T-helper 22 cell (primary cell): ENCODE measurements at places on chromosomes 16 and 17.

GRCh38 chr17:10171581-10171981 is 26.8 kb downstream of the GAS7 start:
- DNase-seq, result no peak

DNA sequence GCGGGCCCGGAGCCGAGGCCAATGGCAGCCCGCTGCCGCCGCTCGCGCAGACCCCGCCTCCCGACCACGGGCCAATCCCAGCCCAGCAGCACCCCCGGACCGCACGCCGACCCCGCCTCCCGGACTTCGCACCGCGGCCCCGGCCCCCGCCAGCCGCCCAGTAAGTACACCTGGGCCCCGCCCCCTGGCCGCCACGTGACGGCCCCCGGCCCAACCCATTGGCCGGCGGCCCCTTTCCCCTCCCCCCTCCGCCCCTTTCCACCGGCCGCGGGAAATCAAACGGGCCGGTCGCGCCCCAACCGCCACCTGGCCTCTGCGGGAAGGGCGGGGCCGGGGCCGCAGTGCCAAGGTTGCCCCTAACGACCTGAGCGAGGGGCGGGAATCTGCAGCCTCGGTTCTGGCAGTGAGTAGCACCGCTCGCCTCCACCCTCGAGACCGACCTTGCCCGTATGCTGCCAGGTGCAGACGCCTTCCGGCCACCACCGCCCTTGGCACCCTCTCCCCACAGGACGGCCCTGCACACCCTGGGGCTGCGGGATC is at the start of gene YBX2:
Gene YBX2 (minus strand): TSS at position 26 of the 540 bp plus-strand sequence. CDS start 139 bp downstream, outside the sequence.
- DNase-seq, result peak; percentile 76

DNA sequence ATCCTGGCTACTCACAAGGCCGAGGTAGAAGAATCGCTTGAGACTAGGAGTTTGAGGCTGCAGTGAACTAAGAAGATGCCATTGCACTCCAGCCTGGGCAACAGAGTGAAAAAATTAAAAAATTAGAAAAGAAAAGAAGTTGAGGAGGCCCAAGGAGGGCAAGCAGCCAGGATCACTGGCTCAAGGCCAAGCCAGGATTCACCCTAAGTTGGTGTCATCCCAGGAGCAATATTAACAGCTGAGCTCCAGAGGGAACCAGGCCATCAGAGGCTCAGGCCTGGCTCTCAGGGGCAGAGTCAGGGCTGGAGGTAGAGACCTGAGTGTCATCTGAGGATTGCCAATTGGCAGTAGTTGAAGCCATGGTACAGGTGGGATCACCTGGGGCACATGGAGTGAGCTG is 20.7 kb downstream of the DRC3 start:
- no peak for DNase-seq

- no peak for DNase-seq
These were observed 33.2 kb downstream of the CCDC57 start for GRCh38 chr17:82179412-82179811.

GRCh38 chr16:56423584-56424403 is 1.6 kb downstream of the AMFR start:
- no peak for DNase-seq

- DNase-seq, result no peak
These were observed 22.2 kb downstream of the CLTC start for GRCh38 chr17:59641799-59642484.

GRCh38 chr16:65783709-65784474 is 582.6 kb upstream of the CDH5 start:
- no peak for DNase-seq

DNA sequence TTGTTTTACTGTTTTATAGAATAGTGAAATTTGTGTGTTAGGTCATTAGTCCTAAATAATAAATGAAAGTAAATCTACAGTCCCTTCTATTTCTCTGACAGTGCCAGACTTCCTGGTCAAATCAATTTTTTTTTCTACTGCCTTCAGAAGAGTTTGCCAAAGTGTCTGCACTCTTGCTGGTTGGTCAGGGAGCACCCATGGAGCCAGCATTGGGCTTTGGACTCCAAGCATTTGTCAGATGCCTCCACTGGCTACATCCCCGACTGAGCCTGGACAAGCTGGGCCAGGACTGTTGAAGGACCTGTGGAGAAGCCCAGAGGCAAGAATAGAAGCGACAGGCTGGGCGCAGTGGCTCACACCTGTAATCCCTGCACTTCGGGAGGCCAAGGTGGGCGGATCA is 53.7 kb downstream of the ELAC2 start:
- DNase-seq, result no peak

DNA sequence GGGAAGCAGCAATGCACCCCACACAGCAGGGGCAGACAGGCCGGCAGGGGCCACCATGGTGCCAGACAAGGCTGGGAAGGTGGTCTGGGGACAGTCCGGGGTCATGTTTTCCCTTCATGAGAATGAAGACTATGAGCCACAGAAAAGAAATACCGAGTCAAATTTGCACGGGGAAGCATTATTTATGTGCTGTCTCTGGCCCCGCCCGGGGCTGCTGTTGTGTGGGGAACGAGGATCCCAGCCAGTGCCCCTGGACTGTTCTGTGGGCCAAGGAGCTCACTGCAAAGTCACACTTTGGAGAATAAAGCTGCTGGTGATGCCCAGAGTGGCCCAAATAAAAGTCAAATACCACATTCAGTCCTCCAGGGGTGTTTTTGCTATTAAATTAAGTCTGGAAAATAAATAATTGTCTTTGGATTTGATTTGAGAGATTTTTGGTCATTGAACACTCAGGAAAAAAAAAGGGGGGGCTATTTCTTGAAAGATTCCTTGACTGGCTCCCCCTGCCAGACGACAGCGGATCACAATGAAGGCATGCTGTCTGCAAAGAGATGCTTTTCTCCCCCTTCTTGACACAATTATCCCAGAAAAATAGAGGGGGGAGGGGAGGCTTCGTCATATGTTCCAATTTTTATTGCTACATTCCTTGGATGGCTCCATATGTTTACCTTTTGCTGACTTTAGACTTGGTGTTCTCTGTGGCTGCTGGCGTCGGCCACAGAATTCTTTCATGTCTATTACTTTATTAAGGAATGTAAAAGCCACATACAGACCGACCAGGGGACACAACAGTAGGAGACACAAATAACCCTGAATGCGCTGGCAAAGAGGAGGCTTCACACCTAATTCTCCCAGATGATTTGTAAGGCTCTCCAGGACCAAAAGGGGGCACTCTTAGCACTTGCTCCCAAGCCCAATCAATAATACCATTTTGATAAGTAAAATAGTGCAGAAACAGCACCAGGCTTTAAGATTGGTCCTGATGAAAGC is 27.1 kb upstream of the ANKFN1 start:
- DNase-seq, result no peak

DNA sequence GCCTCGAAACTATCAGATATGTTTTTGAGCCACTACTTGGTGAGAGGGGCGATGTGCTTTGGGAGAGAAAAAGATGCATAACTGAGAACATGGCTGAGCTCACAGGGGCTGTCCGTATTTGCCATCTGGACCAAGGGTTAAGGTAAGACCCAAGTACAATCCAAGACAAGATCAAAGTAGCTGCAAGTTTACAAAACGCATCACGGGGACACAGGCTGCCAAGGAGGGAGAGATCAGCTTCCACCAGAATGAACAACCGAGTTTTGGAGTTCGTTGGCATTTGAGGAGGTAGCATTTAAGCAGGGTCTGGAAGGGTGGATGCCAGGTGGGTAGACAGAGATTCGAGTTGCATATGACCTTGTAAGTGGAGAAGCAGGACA is 2.2 kb downstream of the PITPNC1 start:
- no peak for DNase-seq

GRCh38 chr17:74699236-74699635 is 13.5 kb downstream of the CD300LF start:
- no peak for DNase-seq

DNA sequence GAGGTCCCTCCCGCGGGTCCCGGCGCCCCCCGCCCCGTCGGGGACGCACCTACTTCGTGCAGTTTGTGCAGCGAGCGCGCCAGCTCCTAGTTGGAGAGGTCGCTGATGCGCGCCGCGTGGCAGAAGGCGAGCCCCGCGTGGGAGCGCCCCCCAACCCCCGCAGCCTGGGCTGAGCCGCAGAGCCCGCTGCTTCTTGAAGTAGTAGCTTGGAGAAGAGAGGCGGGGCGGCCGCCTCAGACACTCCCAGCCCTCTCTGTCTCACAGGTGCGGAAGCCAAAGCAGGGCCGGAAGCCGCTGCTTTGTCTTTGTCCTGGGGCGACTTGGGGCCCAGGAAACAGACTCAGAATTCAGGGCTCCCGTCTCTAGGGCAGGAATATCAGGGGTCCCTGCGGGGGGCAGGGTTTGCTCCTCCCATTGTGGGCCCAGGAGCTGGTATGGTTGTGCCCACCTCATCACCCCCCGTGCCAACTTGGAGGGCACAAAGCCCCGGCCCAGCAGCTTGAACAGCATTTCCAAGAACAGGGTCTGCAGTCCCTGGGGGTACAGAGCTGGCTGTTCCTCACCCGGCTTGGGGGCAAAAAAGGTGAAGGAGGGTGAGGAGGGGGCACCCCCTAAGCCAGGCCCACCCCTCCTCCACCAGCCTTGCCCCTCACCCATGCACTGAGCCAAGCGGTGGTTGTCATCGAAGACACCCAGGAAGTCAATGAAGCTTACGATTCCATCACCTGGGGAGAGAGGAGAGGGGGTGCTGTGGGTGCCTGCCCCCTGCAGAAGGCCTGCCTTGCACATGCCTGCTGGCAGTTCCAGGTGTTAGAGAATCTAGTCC is 13.5 kb downstream of the SPATA32 start:
- peak; percentile 78 for DNase-seq

DNA sequence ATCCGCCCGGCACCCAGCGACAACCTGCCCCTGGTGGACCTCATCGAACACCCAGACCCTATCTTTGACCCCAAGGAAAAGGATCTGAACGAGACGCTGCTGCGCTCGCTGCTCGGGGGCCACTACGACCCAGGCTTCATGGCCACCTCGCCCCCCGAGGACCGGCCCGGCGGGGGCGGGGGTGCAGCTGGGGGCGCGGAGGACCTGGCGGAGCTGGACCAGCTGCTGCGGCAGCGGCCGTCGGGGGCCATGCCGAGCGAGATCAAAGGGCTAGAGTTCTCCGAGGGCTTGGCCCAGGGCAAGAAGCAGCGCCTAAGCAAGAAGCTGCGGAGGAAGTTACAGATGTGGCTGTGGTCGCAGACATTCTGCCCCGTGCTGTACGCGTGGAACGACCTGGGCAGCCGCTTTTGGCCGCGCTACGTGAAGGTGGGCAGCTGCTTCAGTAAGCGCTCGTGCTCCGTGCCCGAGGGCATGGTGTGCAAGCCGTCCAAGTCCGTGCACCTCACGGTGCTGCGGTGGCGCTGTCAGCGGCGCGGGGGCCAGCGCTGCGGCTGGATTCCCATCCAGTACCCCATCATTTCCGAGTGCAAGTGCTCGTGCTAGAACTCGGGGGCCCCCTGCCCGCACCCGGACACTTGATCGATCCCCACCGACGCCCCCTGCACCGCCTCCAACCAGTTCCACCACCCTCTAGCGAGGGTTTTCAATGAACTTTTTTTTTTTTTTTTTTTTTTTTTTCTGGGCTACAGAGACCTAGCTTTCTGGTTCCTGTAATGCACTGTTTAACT is 1.0 kb downstream of the NOG start:
- DNase-seq, result no peak

GRCh38 chr17:57407287-57408070 is 151.2 kb downstream of the MSI2 start:
- DNase-seq, result no peak

- DNase-seq, result no peak
These were observed 82.9 kb downstream of the KSR1 start for GRCh38 chr17:27539152-27539551.

GRCh38 chr16:47858333-47858982 is 297.3 kb downstream of the ABCC12 start:
- DNase-seq, result no peak

GRCh38 chr16:3854750-3855541 is 25.6 kb downstream of the CREBBP start:
- no peak for DNase-seq

DNA sequence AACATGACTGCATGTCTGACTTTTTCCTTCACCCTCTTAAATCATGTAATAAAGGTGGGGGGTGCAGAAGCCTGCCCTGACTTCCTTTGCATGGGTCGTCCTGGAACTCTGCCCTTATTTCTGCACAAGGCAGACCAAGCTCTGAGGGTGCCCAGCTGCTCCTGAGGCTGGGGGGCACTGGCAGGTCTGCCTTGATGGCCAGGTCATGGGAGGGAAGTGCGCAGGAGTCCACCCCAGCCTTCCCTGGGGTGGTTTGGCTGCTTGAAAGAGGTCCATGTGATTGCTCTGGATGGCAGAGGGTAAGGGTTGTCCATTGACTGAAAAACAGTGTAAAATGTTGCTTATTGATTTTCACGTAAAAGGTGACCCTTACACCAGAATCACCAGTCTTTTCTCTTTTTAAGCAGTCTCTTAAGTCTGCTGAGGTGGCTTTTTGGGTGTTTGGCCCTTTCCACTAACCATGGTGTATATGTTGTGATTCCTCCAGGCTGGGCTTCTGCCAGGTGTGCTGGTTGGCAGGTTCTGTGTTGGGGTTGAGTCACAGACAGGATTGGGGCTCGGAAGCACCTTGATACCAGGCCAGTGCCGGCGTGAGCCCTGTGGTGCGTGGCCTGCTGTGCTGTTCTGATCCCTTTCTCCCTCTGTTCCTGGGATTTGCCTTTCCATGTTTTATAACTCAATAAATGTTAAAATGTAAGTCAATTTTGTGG is 19.4 kb downstream of the DHX38 start:
- no peak for DNase-seq

- DNase-seq, result peak; percentile 32
These were observed 985 bp upstream of the SLFN12 start for GRCh38 chr17:35433075-35433894.

DNA sequence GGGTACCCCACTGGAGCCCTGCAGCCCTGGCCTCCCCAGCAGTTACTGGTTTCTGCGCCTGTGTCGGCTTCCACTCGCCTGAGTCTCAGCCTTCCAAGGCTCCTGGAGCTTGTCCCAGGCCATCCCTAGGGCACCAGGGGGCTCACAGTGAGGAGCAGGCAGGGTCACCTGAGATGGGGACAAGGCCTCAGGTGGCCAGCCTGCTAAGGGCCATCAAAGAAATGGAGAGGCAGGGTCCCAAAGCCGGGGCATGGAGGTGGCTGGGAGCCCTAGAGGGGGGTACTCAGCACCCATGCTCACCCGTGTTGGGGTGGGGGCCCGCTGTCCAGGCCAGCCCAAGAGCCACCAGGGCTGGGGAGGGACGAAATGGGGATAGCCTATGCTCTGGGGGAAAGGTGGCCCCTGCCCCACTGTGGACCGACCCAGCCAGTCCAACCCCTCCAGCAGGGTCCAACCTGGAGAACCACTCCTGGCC is 1.3 kb downstream of the FASN start:
- no peak for DNase-seq

DNA sequence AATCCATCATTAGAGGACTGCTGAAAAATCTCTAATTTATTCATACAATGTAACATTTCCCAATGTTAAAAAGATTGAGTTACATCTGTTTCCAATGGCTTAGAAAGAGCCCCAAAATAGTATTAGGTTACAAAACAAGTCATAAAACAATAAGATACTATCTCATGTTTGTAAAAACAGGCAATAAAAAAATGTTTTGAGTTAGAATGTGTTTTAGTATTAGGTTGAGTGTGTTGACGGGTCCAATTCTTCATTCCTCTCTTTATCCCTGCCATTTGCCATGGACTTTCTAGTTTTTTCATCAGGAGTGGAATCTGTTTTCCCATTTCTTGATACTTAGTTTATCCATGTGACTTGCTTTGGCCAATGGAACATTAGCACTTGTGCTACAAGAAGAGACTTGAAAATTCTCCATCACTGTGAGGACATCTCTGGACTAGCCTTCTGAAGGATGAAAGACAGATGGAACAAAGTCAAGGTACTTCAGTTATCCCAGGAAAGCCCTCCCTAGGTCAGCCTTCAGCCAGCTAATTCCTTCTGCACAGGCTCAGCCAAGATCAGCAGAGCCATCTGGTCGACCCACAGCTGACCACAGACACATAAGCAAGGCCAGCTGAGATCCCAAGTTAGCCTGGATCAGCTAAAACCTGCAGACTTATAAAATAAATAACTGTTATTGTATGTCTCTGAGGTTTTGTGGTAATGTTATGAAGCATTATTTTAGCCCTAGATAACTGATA is 83.3 kb downstream of the HS3ST3A1 start:
- no peak for DNase-seq
